ENCODE measurements at places on chromosomes 12 and 14.

DNA sequence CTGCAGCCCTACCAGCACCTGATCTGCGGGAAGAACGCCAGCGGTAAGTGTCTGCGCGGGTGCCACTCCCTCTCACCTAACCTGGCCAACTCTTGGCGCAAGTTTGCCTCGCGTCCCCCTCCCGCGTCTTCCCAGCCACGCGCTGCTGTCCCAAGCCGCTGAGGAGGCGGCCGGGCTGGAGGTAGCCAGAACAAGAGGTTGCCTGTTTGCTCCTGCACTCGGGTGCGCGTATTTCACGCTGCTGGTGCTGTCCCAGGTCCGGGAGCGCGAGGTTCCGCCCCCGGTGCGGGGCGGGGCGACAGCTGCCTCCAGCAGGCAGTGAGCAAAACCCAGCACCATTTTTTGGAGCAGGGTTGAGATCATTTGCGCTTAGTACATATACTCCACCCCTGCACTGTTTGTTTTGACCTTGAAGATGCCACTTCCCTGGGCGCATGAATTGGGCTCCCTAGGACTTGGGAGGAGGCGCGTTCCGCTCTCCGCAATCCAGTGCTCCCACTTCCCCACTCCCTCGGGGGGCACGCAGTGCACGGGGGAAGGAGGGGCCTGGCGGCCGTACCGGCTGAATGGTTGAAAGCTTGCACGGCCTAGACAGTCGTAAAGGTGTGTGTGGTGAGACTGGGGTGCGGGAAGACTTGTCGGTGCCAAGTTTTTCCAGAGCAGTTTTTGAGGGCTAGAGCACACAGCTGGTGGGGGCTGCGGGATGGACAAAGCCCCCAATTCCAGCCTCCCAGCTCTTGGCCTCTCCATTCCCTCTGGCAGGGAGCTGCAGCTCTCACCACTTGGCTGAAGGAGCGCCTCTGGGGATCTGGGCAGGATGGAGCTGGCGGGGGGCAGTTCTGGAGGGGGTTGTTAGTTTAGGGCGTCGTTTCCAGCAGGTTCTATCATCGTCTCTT lies 226.9 kb upstream of the CRY1 start:
- DNase-seq, result no peak

GRCh38 chr12:69966409-69966808 lies 141.4 kb downstream of the MYRFL start:
- DNase-seq, result peak; percentile 76

- DNase-seq, result no peak
Observed at GRCh38 chr14:33317675-33318074, 379.0 kb downstream of the NPAS3 start.

DNA sequence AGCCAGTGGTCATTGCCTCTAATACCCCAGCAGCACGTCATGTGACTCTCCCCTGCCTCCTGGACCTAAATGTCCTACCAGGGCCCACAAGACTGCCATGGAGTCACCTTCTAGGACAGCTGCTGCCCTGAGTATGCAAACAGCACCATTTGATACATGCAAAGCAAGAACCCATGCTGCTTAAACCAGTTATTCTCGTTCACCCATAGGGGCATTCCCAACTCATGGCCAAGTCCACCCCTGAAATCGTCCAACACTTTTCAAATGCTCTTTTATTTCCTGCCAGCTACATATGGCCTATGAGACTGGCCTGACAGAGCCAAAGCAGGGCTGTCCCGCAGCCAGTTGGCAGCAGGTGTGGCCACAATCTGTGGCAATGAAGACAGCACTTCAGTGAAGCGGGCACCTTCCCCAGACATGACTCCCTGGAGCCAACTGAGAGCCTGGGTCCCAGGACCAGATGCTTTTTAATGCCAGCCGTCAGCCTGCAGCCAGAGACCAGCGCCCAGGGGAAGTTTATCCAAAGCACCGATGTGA lies 99.9 kb downstream of the BCAT1 start:
- DNase-seq, result no peak

- DNase-seq, result no peak
Observed at GRCh38 chr12:24979329-24979728, 30.4 kb upstream of the BCAT1 start.

DNA sequence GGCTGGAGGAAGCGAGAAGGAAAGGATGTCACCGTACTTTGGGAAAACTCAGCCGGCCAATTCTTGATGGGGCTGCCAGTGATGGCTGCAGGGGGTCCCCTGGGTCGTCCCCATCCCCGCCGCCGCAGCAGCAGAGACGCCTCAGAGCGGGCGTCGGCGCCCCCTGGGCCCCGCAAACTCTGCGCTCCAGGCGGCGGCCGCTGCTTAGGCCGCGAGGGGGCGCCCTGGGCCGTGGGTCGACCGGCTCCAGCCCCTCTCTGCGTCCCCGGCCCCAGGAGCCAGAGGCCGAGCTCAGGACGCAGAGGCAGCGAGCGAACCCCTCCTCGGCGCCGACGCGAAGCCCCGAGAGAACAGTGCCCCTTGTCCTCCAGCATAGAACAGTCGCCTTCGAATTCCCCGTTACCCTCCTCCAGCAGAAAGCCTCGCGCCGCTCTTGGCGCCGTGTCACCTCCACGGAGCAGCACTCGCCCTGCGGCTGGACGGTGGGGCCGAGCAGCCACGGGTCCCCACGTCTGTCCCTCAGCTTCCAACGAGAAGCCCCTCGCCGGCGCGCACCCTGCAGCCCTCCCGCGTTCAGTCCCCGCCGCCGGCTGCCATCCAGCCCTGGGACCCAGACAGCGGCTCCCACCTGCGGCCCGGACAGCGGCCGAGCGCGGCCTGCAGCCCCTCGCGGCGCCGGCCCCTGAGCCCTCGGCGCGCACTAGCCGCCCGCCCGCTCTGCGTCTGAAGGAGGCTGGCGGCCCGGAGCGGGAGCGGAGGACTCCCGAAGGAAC lies 106.6 kb downstream of the PRICKLE1 start:
- DNase-seq, result no peak

GRCh38 chr12:52347551-52348510 lies 19.4 kb downstream of the KRT85 start:
- no peak for DNase-seq

DNA sequence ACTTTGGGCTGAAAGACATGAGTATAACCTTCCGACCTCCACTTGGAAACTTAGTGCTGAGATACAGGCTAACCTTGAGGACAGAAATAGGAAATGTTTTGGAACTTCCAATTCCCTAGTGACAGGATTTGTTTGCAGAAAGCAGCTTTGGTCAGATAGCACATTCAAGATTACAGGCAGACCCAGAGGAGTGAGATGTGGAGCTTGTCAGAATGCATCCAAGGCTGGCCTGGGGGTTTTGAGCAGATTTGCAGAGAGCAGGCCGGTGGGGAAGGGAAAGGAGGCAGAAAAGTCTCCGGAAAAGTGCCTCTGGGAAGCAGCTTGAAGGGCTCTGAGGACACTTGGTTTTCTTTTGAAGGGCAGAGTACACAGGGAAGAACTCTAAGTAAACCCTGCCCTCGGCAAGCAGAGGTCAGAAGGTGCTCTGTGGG lies 180.3 kb downstream of the ETV6 start:
- no peak for DNase-seq

Measured in HS-5 (cell line).